ENCODE measurements at places on chromosomes 11 and 22.

GRCh38 chr22:44818727-44819126 is 66.4 kb downstream of the ARHGAP8 start:
- no peak for DNase-seq

- no peak for DNase-seq
Measured at GRCh38 chr22:35334004-35334403, 34.3 kb downstream of the TOM1 start.

DNA sequence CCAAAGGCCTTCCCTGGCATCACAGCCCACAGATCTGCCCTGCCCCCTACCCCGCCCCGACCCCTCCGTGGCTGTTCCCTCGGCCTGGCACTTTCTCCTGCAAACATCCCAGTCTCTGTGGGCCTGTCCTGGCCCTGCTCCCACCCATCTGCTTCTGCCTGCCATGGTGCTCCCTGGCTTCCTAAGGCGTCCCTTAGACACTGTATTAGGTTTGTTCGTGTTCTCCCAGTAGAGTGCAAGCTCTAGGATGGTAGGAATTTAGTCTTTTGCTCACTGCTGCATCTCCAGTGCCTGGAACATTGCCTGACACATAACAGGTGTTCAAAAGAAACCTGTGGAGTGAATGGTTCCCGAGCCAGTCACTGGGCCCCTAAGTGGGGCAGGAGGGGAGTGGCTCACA is 69.6 kb upstream of the PITPNB start:
- no peak for DNase-seq

DNA sequence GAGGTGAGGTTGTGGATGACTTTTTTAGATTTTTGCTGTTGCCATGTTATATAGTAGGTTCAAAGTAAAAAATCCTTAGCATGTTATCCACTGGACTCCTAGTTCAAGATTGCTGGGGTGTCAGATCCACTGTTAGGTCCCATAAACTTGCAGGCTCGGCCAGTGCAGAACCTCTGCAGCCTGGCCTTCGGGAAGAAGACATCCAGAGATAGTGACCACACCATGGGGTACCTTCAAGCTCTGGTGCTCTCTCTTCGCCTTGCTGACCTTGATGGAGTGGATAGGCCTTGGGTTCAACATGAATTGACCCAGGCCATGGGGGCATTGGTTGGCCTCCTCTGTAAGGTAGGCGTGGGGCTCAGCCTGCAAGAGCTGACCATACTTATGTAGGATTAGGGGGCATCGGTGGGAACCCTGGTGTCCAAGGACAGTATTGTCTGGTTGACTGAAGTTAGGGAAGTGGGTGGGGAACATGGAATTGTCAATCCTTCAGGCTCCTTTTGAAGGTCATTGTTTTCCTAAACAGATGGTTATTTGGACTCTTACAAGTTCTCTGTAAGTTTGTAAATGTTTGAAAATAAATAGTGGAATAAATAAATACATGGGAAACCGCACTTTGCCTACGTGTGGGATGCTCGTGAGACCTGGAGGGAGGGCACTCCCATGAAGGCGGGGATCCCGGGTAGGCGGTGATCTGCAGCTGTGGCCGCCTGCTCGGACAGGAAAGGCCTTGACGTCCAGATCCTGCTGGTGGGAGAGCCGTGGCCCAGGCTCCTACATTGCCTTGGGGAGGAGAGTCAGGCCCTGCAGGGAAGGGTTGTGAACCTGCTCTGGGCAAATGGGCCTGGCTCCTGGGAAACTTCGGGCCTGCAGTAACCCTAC is 37.1 kb downstream of the BCR start:
- DNase-seq, result no peak
